CD4-positive, alpha-beta T cell treated with Interleukin-12 subunit alpha and Interleukin-12 subunit beta, for 1 hour (primary cell): ENCODE measurements at places on chromosomes 1 and 21.

DNA sequence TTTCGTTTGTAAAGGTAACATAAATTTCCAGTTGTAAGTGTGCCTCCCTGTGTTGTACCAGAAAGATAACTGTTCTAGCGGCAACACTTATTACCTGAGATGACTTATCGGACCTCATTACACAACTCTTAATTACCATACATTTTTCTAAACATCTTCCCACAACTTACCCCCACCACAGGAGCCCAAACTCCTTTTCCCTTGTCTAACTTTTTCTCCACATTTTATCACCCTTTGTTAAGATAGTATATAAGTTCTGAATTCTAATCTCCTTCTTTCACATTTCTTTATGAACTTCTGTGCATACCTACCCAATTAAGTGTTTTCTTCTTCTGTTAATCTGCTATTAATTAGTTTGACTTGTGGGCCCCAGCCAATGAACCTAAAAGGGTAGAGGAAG is 143.7 kb upstream of the CAMK1G start:
- no peak for DNase-seq

- peak; percentile 45 for DNase-seq
Observed at GRCh38 chr1:112706505-112707220, at the start of gene RHOC. TSS of gene RHOC (minus strand) at chr1:112707127. CDS start at chr1:112703799, 3,328 bp downstream.

- no peak for DNase-seq
Observed at GRCh38 chr1:205368478-205368877, 11.8 kb upstream of the KLHDC8A start.

- no peak for DNase-seq
Observed at GRCh38 chr1:227434808-227435444, 116.6 kb upstream of the CDC42BPA start.

DNA sequence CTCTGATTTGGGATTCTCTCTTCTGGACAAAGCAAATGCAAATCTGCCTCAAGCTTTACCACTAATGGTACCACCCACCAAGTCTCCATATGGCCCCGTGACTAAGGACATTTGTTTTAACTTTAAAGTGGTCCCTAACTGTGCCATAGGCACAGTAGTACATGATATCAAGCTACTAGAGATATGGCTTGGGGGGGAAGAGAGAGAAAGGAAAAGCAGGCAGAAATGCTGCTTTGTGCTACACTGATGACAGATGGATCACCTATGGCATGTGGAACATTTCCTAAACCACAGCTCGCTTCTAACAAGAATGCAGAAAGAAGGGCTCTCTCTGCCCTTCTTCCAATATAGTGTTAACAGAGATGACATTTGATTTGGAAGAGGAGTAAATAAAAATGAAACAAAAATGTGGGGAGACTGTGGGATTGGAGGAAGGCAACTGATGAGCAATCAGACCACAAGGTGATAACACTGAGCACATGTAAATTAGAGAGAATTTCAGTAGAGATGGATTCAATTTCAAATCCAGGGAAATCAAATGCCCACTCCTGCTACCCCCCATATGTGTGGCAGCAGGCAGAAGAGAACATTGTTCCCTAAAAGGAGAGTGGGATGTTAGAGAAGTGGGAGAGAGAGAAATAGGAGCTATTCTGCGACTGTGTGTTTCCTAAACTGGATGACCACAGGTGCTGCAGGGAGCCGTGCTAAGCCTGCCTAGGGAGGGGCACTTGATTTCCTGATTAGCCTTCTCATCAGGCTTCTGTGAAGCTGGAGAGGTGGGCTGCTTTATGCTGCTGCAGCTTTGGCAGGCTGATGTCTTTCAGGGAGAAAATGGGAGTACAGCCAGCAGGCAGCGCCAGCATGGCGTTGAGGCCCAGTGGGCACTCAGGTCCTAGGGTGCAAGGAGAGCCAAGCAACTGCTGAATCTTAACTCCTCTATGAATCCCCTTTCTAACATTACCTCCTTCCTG is 75.3 kb downstream of the ZNF648 start:
- no peak for DNase-seq

DNA sequence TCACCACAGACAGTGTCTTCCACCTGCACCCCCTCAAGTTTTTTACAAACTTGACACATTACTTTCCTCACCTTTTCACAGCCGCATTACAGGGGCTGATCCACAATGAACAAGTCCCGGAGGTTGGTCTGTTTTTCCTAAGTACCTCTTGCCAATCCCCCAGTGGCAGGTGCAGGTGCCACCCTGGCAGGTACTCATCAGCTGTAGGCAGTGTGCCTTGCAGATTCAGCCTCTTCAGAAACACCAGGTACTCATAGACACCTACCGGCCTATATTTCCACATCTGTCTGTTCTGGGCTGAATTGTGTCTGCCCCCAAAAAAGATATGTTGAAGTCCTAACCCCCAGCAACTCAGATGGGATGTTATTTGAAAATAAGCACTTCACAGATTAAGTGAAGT is 81.4 kb upstream of the CNIH3 start:
- DNase-seq = no peak

- DNase-seq = no peak
Observed at GRCh38 chr1:219533280-219533679, 79.6 kb downstream of the ZC3H11B start.

DNA sequence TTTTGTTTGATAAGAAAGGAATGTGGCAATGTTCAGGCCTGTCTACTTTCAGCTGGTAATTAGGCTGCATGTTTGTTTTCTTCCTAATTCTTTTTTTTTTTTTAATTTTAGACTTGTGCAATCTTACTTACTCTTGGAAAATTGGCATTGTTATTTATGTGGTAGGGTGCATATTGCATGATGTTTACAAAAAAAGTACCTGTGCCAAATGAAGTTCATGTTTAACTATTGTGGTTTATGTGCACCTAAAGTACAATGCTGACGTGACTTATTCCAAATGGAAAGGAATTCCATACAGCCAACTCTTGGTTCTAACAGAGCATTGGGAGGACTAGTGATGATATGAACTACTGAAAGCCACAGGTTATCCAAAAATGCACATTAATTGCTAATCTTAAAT is 51.0 kb downstream of the KCNK2 start:
- no peak for DNase-seq

- DNase-seq = no peak
Observed at GRCh38 chr1:56550138-56550858, 29.1 kb downstream of the PLPP3 start.

GRCh38 chr1:232915212-232915611 is 35.2 kb upstream of the NTPCR start:
- no peak for DNase-seq

DNA sequence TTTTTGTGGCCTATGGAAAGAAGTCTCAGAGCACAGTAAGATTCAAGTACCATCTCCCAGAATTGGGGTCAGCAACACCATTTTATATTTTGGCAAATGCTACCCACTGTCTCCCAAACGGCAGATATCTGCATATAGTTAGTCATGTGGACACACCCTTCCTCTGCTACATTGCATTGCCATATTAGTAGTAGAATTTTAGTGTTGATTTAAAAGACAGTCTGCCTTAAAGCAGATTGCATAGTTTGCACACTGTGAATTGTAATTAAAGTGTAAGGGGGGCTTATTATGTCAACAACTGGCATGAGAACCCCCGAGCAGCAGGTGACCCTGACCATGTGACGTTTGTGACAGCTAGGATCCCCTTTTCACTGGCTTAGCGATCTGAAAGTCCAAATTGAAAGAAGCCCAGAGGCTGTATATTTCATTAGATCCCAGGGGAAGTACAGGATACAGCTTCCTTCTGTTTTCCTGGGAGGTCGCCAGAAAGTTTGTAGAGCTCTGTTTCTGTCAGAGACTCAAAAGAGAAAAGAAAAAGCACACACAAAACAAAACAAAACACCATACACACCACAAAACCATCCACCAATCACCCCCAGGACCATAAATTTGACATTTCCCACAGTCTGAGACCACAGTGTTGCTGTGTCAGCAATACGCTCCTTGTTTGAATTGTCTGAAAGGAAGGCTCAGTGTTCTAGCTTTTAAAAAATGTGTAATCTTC is 172.4 kb downstream of the NFIA start:
- DNase-seq = no peak

- no peak for DNase-seq
Observed at GRCh38 chr1:228093050-228093906, 9.8 kb downstream of the C1orf35 start.

DNA sequence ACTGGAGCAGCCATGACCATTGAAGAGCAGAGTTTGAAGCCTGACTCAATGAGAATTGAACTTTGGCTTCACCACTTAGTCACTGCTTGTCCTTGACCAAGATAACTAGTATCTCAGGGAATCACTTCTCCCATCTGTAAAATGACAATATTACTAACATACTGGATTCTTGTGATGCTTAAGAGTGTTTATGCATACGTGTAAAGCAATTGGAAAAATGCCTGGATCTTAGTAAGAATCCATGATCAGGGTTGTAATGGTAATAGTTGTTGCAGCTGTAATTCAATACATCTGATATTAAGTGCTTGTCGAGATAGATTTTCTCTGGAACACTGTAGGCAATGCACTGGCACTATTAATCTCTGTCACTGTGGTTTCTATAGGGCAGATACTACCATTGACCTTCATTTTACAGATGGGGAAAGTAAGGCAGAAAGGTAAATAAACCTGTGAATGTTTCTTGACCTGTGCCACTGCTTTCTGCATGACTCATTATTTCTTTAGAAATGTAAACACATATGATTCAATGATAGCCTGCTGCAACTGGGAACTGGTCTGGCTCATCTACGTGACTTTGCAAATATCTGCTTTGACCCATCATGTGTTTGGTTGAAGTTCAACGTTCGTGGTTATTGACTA is 662.5 kb downstream of the PLA2G4A start:
- DNase-seq = no peak
